ENCODE measurements at places on chromosomes 5 and 9.

DNA sequence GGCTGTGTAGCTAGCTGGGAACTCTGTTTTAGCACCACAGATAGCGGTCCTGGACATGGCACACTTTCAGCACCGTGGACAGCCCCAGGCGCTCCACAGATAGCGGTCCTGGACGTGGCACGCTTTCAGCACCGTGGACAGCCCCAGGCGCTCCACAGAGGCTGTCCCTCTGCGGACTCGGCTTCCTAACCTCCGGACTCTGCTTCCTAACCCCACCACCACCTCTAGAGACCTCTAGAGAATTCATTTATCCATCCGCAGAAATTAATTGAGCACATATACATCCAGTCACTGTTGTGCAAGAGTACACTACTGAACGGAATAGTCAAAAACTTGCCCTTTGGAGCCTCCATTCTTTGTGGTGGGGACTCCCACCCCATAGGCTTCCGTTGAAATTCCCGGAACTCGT, 27.4 kb downstream of the UNC5A start:
- DNase-seq = peak; percentile 78

DNA sequence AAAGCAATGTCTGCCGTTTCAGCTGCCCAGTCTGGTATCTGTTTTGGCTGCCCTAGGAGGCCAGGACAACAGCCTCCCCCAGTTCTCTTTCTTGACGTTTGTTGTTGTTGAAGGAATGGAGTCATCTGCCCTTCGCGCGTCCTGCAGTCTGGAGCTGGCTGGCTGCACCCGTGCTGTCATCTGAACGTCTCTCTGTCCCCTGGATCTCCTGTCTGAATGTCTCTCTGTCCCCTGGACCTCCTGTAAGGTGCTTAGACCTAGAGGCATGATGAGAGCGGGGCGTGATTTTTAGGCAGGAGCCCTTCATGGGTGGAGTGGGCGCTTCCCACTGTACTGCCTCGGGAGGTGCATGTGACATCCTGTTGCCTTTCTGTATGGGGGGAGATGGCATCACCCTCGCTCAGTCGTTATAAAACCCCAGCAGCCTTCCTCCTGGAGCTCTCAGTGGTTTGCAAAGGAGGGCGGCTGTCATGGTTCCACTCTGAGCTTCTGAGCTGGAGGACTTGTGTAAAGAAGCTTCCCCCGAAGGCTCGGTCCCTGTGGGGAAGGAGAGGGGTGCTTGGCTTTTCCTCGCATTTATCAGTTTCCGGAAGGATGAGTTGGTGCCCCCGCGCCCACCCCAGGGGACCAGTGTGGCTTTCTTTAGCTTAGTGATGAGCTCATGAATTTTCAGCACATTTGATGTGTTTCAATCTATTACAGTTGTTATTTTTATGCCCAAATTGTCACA, 49.8 kb upstream of the OLFM1 start:
- no peak for DNase-seq

- DNase-seq = no peak
Measured at GRCh38 chr5:3214838-3215374, 380.7 kb upstream of the IRX1 start.

DNA sequence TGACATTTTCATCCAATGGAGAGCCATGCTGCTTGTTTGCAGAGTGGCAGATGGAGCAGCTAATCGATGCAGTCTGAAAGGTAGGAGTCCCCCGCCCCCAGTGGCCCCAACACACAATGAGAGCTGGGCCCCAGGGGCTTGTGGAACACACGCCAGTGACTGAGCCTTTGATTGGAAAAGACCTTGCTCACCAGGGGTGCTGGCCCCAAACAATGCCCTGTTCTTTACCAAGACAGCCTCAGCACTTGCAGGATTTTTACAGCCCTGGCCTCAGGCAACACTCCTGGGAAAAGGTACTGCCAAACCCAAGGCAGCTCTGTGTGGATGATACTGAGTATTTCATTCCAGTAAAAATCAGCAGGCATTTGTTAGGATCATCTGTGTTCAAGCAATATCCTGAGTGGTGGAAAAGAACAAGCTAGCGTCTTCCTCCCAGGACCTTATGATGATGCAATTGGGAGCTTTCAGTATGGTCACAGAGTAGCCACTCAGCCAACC, 276.8 kb upstream of the CLINT1 start:
- DNase-seq = no peak

GRCh38 chr5:32173267-32174010, 680 bp downstream of the GOLPH3 start:
- DNase-seq = peak; percentile 44

DNA sequence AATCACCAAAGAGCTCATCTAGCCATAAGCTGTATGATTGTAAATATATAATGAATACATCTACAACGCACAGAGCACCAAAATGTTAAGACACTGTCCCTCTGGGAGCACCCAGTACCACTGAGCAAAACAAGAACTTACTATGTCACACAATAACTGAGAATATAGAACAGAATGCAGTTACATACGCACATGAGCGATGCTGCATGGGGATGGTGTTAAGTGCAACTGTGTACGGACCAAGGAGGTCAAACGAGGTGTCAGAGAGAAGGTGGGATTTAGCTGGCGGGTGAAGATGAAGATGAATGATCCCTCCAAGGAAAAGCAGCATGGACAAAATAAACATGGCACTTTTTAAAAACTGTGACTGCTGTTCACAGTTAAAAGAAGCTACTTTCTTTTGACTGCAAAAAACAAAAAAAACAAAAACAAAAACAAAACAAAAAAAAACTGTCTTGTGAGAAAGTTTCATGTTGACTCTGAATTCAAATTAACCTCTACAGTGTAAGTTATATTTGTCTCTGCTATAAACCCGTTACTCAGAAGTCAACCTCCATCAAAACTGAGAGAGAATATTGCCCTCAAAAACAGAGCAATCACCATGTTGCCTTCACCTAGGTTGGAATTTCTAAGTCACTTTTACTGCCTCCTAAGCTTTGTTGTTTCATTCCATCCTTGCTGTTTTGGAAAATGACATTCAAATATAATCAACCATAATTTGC, 169.6 kb upstream of the GNA14 start:
- DNase-seq = no peak

GRCh38 chr5:98631311-98632054, 142.0 kb upstream of the RGMB start:
- DNase-seq = peak; percentile 54

Data from kidney glomerular epithelial cell (primary cell).